ENCODE measurements at places on chromosomes 5 and 9.
A peak's percentile ranks its signal among the peaks of the same experiment; 100 is the strongest.

GRCh38 chr5:126446498-126447224, 23.5 kb downstream of the GRAMD2B start:
- DNase-seq: peak; percentile 77

GRCh38 chr9:104795082-104795481, 31.2 kb downstream of the NIPSNAP3B start:
- DNase-seq: no peak

- DNase-seq: no peak
Measured at GRCh38 chr5:117065161-117065560, 490.5 kb upstream of the SEMA6A start.

DNA sequence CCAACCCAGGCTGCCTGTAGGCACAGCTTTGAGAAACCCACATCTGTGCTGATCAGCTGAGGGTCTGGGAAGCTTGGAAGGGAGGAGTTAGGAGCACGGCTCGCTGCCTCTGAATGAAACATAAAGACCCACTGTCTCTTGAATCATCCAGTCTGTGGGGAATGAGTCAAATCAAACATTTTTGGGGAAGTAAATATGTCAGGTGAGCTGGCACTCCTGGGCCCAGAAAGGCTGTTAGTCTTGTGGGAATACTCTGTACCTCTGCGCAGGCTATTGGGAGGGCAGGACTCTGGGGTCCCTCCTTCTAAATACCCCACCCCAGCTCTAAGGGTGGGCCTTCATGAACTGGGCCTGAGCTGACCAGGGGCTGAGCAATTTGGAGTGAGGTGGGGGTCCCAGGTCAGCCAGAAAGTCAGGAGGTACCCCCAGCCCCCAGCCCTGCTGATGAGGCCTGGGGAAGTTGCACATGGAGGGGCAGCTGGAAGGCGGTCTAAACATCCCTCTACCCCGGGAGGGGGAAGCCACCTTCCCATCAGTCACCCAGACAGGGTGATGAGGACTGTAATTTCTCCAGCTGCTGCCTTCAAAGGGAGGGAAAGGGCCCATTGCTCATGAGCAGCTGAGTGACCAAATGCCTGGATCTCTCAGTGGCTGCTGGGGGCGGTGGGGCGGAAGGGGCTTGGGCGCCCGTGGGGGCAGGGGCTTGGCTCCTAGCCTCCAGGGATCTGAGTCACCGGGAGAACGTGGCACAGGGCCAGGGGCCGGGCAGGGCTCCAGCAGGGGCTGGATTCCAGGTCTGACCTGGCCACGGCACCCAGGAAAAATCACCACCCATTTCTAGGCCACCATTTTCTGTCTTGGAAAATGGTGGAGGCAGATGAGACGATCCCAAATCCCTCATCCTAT, 10.8 kb downstream of the FIBCD1 start:
- DNase-seq: peak; percentile 65

DNA sequence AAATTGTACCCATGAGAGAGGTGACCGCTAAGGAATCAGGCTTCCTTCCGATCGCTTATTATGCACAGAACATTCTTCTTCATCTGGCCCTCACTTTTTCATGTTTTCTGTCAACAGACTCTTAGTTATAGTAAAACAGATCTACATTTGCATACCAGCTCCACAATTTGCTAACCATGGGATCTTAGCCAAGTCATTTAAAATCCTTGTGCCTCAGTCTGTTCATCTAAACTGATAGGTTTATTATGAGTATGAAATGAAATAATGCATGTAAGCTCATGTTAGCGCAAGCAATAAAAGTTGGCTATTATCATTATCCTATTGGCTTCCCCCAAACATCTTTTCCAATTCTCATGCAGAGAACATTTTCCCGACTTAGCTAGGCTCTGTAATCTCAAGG, 42.3 kb downstream of the FGF1 start:
- no peak for DNase-seq

- DNase-seq: no peak
Measured at GRCh38 chr5:37631939-37632338, 207.9 kb downstream of the GDNF start.

- no peak for DNase-seq
Measured at GRCh38 chr9:1729631-1730030, 285.5 kb upstream of the SMARCA2 start.

DNA sequence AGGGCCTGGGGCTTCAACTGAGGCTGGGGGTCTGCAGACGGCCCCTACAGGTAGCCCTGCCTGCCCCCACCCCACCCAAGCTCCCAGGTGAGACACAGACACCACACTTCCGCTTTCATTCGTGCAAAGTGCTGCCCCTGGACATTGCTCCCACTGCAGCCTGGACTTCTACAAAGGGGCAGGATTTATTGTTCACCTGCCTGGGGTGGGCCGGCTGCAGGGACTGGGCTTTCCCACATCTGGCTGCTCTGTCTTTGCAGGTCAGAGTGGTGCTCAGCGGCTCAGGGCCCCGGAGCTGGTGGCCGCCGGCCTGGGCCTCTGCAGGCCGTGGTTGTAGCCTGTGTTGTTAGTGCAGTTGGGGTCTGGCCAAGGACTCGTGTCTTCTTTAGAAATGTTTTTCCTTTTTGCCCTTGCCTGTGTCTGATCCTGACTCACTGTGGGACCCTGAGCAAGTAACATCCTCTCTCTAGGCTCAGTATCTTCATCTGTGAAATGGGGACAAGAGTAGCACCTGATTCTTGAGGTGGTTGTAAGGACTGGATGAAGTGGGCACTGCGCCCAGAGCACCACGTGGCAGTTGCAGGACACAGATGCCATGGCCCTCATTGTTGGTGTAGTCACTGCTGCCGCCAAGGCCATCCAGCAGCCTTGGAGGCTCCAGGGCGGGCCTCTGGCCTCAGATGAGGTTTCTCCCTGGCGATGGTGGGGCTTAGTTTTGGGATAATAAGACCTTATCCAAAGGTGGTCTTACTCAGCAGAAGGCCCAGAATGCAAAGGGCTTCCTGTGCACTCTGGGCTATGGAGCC, 143.9 kb downstream of the CACNA1B start:
- DNase-seq: no peak

DNA sequence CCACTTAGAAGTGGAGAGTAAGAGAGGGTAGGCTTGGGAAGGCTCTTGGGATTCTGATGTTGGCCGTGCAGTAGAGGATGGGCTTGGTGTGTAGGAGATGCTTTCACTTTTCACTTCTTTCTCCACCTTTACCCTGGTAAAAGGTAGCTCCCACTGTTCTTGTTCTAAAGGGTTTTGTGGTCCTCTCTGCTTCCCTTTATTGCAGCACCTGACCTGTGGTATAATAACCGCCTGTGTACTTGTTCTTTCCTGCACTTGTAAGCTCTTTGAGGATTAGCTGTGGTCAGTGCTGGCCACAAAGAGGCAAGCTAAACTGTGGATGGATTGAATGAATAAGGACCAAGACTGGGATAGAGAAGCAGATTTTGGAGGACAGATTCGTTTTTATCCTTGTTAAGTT, 25.2 kb downstream of the KDM4C start:
- no peak for DNase-seq

- DNase-seq: no peak
Measured at GRCh38 chr5:93883459-93883858, 142.1 kb upstream of the POU5F2 start.
